Activated T-helper 1 cell treated with anti-CD3 and anti-CD28 coated beads, Interleukin-12 subunit alpha, Interleukin-12 subunit beta, Interleukin-2, Interleukin-4 antibody, amounts not matched to agents 30 ng/mL and 10 ng/mL and 1 ng/mL, durations not matched to agents 14 hours and 24 hours and 36 hours (primary cell): ENCODE measurements at places on chromosomes 13 and 19. TPM values are rescaled to one million over a fixed set of nuclear protein-coding genes. Genes with fewer than 3 reads are reported as not detected.

DNA sequence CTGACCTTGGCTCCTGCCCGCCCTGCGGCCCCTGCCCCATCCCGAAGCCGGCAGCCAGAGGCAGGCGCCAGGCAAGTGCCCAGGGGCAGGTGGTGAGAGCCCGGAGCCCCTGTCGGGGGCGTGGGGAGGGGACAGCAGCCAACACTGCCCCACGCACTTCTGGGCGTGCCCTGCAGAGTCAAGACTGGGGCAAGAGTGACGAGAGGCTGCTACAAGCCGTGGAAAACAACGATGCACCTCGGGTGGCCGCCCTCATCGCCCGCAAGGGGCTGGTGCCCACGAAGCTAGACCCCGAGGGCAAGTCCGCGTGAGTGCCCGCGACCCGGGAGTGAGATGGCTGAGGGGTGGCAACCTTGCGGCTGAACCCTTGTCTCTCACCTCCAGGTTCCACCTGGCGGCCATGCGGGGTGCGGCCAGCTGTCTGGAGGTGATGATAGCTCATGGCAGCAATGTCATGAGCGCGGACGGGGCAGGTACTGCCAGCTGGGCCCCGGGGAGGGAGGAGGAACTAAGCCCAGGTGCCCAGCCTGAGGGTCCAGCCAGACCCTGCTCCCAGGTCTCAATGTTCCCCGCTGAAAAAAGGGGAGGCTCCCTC, 17.3 kb downstream of the ANKRD24 start:
- peaks cover 20% of the 10 kb centered on the region for H3K27me3 ChIP-seq
- H3K27ac ChIP-seq = no peak overlapping the region
- DNase-seq = no peak
- H3K4me3 ChIP-seq = no peak overlapping the region

The SSC5D gene
- 0.24 and 0.65 TPM in 2 replicates for total RNA-seq

DNA sequence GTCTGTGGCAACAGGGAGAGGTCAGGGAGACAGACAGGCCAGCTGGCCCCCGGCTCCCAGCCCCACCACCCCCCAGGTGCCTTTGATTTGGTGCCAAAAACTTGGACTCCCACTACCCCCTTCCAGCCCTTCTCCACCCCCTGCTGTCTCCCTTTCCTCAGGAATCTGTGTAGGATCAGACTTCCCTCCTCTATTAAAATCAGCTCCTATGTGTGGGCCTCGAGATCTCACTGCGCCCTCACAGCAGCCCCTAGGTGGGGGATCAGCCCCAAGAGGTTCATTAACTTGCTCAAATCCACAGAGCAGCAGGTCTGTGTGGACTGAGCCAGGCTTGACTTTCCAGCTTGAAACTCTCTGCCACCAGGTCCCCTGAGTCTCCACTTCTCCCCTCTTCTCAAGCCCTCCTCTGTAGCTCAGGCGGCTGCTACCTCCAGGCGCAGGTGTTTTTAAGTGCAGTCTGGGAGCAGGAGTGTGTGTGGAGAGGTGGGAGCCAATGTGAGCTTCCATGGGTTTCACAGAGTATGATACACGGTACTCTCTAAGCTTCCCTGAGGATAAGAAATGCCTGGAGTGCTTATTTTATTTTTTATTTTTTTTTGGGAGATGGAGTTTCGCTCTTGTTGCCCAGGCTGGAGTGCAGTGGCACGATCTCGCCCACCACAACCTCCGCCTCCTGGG, 1.7 kb downstream of the GAPDHS start:
- no peaks in the 10 kb centered on the region for H3K36me3 ChIP-seq
- DNase-seq = no peak

- no peak overlapping the region for H3K27ac ChIP-seq
- no peak for DNase-seq
- no peak overlapping the region for H3K4me3 ChIP-seq
- peaks cover 17% of the 10 kb centered on the region for H3K4me1 ChIP-seq
- H3K36me3 ChIP-seq = peaks cover 8% of the 10 kb centered on the region
- no peaks in the 10 kb centered on the region for H3K27me3 ChIP-seq
Measured at GRCh38 chr19:34316741-34317301, 48.2 kb upstream of the GPI start.

DNA sequence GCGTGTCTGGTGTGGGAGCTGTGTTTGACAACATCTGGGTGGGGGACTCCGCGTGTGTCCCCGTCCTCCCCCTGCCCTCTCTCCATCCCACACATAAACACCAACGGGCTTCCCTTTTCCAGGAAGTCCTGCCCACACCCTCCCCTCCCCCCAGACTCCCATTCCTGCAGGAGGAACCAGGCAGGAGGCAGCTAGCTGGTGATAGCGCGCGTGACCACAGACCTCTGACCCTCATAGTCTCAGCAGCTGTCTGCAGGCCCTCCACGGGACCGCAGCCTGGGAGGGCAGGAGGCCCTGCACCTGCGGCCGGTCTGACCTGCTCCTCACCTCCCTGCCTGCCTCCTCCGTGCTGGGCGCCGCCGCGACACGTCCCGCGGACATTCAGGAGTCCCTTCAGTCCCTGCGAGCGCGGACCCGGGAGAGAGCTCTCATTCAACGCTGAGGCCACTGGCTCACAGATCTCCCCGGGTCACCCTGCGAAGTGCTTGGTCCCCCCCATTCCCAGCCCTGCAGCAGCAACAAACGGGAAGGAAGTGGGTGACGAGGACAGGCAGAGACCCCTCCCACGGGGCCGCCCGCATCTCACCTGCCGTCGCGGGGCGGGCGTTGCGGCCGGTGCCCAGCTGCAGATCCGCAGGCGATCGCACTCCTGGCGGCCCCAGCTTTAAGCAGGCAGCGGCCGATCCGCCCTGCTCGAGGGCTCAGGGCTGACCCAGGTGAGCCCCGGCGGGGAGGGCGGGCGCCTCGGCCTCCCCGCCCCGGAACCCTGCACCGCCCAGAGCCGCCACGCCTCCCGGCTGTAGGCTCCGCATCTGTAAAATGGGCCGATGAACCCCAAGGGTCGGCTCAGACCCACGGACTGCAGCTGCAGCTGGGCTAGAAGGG, 1.1 kb upstream of the ACP5 start:
- peak overlapping the region; percentile 77 for H3K4me3 ChIP-seq
- no peaks in the 10 kb centered on the region for H3K27me3 ChIP-seq
- peaks cover 21% of the 10 kb centered on the region for H3K4me1 ChIP-seq
- peak; percentile 25 for DNase-seq

- H3K36me3 ChIP-seq = peaks cover 11% of the 10 kb centered on the region
- DNase-seq = no peak
- peak overlapping the region; percentile 81 for H3K27ac ChIP-seq
- H3K4me1 ChIP-seq = peaks cover 31% of the 10 kb centered on the region
- peak overlapping the region; percentile 89 for H3K4me3 ChIP-seq
- H3K27me3 ChIP-seq = no peaks in the 10 kb centered on the region
Measured at GRCh38 chr19:8306235-8307054, 1.7 kb downstream of the CD320 start.

The N4BP2L1 gene
- 17.7 and 20.0 TPM in 2 replicates for total RNA-seq

DNA sequence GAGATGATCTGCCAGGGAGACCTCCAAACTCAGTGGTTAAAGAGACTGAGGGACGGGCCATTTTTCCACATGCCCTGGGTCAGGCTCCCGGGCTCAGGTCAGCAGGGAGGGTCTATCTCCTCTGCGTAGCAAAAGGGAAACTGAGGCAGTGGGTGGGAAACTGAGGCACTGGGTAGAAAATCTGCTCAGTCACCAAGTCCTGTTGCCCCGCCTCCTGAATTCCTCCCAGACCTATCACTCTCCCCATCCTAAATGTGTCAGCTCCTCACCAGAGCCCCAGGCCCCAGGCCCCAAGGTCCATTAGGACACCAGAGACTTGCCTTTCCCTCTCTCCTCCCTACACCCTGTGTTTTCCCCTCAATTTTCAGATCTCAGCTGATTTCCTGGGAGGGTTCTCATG, 2.4 kb downstream of the CD320 start:
- no peak for DNase-seq
- H3K4me1 ChIP-seq = peaks cover 31% of the 10 kb centered on the region
- peak overlapping the region; percentile 89 for H3K4me3 ChIP-seq
- H3K27ac ChIP-seq = no peak overlapping the region
- H3K27me3 ChIP-seq = no peaks in the 10 kb centered on the region

DNA sequence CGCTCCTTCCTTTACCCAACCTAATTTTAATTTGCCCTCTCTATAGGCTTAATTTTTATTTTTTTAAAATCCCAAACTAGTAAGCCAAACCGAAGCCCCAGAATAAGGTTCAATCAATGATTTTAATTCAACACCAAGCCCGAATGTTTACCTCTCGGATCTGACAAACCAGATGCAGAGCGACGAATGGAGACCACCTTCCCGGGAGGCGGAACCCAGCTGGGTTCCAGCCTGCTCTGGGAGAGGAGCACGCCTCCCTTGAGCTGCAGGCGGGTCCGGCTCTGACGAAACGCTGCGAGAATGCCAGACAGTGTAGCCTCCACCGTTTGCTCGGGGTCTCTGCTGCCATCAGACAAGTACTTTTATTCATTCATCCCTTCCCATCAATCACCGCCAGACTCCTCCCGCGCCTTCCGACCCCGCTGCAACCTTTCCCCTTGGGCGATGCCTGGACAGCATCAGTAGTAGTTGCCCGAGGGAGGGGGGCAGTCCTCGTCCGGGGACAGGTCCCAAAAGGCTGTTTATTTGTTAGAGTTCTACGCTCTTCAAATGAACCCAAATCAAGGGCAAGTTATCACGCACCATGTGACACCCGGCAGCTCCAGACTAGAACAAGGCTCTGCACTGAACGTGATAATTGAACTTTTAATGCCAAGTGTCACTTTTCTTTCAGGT, 752 bp upstream of the EDNRB start:
- no peak overlapping the region for H3K27ac ChIP-seq
- no peaks in the 10 kb centered on the region for H3K36me3 ChIP-seq
- no peak overlapping the region for H3K4me3 ChIP-seq
- H3K27me3 ChIP-seq = peaks cover 7% of the 10 kb centered on the region

The ARHGAP33 gene
- 24.5 and 25.8 TPM in 2 replicates for total RNA-seq

DNA sequence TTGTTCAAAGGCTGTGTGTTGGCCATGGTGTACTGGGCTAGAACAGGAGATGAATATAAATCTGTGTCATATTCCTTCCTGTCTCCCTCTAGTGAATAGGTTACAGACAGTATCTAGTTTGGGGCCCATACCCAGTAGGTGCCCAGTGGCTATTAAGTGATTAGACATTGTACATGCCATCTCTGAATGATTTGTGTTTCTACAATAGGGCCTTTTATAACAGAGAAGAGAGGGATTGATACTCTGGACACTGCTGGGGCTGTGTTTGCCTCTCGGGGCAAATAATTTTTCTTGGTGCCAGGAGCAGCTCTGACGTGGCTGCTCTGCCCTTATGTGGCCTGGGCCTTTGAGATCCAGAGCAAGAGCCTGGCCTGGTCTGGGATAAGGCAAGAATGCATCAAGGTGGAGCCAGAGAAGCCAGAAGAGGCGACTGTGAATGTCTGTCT, 403.1 kb downstream of the SPRY2 start:
- no peak overlapping the region for H3K27ac ChIP-seq
- no peaks in the 10 kb centered on the region for H3K27me3 ChIP-seq
- no peaks in the 10 kb centered on the region for H3K36me3 ChIP-seq
- no peak for DNase-seq
- no peaks in the 10 kb centered on the region for H3K4me1 ChIP-seq
- no peak overlapping the region for H3K4me3 ChIP-seq

DNA sequence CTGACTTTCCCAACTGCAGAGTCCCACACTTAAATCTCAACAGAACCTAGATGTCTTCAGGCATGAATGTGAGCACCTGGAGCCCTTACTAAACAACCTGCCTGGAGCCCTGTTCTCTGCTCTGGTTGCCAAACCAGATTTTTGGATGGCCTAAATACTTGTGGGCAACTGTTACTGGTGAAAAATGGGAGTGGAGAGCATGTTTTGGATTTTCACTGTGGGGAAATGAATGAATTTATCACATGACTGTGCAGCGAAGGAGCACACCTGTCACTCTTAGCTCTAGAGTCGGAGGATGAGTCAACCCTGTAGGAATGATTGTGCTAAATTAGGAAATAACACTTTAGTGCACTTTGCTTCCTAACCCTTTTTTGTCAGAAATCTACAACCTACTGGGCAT, 30.3 kb downstream of the SHISA2 start:
- peaks cover 8% of the 10 kb centered on the region for H3K27me3 ChIP-seq
- no peak for DNase-seq
- no peak overlapping the region for H3K4me3 ChIP-seq
- no peak overlapping the region for H3K27ac ChIP-seq
- no peaks in the 10 kb centered on the region for H3K36me3 ChIP-seq

The ACP5 gene
- total RNA-seq = 12.0 and 13.4 TPM in 2 replicates

- DNase-seq = no peak
- H3K27ac ChIP-seq = no peak overlapping the region
- peaks cover 13% of the 10 kb centered on the region for H3K4me1 ChIP-seq
- no peaks in the 10 kb centered on the region for H3K36me3 ChIP-seq
- no peak overlapping the region for H3K4me3 ChIP-seq
Measured at GRCh38 chr19:35341565-35342225, 6.0 kb upstream of the FFAR1 start.

The MTMR6 gene
- total RNA-seq = 17.0 and 17.9 TPM in 2 replicates

The PCDH9 gene
- total RNA-seq = 0.21 and 0.27 TPM in 2 replicates

DNA sequence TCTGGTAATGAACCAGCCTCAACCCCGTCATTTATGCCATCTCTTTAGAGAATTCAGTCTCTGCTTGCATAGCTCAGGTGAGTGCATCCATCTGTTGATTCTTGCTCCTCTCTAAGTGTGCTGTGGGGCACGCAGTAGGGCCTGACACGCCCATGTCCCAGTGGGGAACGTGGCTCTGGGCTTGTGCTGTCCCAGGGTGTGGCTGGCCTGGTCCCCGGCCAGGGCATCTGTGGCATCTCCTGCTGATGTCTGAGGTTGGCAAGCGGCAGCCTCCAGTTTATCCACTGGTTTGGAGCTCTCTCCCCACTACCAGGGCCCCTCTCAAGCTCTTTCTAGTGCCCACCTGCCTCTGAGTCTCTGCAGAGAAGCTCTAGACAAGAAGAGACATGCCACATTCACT, 146.6 kb upstream of the GJB6 start:
- no peak overlapping the region for H3K27ac ChIP-seq
- DNase-seq = no peak
- peaks cover 37% of the 10 kb centered on the region for H3K27me3 ChIP-seq
- no peak overlapping the region for H3K4me3 ChIP-seq

The EDNRB gene
- not detected in 2 replicates for total RNA-seq

- DNase-seq = no peak
- no peaks in the 10 kb centered on the region for H3K36me3 ChIP-seq
- no peaks in the 10 kb centered on the region for H3K4me1 ChIP-seq
- H3K4me3 ChIP-seq = no peak overlapping the region
- H3K27me3 ChIP-seq = no peaks in the 10 kb centered on the region
- no peak overlapping the region for H3K27ac ChIP-seq
Measured at GRCh38 chr13:89695343-89696257, 1651.9 kb upstream of the MIR17HG start.

The NLRP5 gene
- total RNA-seq = not detected in 2 replicates

- peak; percentile 41 for DNase-seq
- H3K27ac ChIP-seq = no peak overlapping the region
- peaks cover 16% of the 10 kb centered on the region for H3K4me1 ChIP-seq
- no peak overlapping the region for H3K4me3 ChIP-seq
Measured at GRCh38 chr19:29277102-29277501, 64.2 kb upstream of the UQCRFS1 start.

GRCh38 chr19:42091742-42092141, 15.8 kb downstream of the ZNF574 start:
- no peak overlapping the region for H3K4me3 ChIP-seq
- H3K36me3 ChIP-seq = peaks cover 29% of the 10 kb centered on the region
- no peaks in the 10 kb centered on the region for H3K27me3 ChIP-seq
- no peak for DNase-seq
- peaks cover 39% of the 10 kb centered on the region for H3K4me1 ChIP-seq

The FCHO1 gene
- 88.6 and 93.6 TPM in 2 replicates for total RNA-seq

GRCh38 chr13:21833921-21834320, 163.0 kb downstream of the FGF9 start:
- H3K27me3 ChIP-seq = no peaks in the 10 kb centered on the region
- no peak overlapping the region for H3K4me3 ChIP-seq
